ENCODE measurements at places on chromosomes 16 and 17. TPM values are rescaled to one million over a fixed set of nuclear protein-coding genes. Genes with fewer than 3 reads are reported as not detected.

GRCh38 chr16:1469693-1470201 lies 5.1 kb downstream of the CLCN7 start:
- DNase-seq = no peak

Gene CBX8
- total RNA-seq = 5.5 TPM

Gene TAT
- not detected for total RNA-seq

GRCh38 chr17:77107506-77108433 lies 33.0 kb upstream of the SEC14L1 start:
- peak; percentile 49 for DNase-seq

- DNase-seq = peak; percentile 71
Observed at GRCh38 chr16:3046641-3047386, 453 bp downstream of the MMP25 start.

Gene NKD1
- 1.1 TPM for total RNA-seq

GRCh38 chr16:68768771-68769170 lies 31.7 kb downstream of the CDH1 start:
- no peak for DNase-seq

DNA sequence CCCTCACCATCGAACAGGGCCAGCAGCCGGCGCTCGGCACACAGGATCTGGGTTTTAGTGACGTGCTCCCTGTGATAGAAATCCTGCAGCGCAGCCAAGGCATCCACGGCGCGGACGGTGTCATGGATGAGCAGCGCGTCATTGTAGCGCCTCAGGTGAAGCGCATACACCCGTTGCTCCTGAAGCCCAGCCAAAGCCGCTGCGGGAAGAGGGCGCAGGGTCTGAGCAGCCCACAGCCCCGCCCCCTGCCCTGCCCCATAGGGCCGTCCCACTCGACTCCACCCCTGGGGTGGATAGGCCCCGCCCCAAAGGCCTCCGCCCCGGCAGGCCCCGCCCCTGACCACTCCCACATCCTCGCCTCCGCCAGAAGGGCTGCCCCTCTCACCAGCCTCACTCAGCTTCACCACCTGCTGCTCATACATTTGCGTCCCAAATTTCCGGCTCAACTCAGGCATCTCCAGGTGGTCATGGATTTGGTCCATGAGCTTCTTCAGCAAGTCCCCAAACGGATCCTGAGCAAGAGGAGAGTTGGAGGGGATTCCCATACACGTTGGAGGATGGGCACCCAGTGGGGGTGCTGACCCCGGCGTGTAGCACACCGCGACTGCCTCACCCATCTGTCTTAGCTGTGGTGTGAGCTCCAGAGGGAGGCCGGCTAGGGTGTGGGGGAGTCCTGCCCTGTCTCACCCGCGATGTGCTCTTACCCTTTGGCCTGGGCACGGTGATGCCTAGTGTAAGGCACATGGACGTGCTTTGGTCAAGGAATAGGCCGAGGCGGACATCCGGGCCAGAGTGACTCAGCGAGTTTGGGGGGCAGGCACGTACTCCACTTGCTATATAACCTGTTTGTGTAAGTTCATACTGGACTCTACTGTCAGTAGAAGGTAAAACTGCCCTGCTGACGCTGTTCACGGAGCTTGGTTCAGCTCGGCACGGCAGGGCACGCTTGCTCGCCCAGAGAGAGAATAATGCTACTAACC lies 4.6 kb downstream of the DHX58 start:
- peak; percentile 98 for DNase-seq

DNA sequence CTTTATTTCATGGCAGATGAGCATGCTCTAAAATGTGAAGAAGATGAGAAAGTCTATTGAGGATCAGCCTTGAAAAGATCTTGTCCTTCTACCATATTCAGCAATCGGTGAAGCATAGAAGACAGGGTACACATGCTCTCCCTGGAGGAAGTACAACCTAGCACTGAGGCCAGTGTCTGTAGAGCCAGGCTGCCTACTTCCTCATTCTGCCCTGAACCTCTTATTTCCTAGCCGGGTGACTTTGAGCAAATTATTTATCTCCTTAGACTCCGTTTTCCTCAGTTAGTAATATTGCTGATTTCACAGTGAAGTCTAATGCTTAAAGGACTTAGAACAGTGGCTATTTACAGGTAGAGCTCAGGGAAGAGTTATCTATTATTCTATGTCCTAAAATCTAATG lies 58.4 kb downstream of the TMEM100 start:
- no peak for DNase-seq

- no peak for DNase-seq
Observed at GRCh38 chr17:82217120-82217529, 4.5 kb upstream of the CCDC57 start.

Gene IRX5
- not detected for total RNA-seq

Gene SCNN1G
- not detected for total RNA-seq

GRCh38 chr16:55555436-55555835 lies 11.0 kb upstream of the CAPNS2 start:
- no peak for DNase-seq

DNA sequence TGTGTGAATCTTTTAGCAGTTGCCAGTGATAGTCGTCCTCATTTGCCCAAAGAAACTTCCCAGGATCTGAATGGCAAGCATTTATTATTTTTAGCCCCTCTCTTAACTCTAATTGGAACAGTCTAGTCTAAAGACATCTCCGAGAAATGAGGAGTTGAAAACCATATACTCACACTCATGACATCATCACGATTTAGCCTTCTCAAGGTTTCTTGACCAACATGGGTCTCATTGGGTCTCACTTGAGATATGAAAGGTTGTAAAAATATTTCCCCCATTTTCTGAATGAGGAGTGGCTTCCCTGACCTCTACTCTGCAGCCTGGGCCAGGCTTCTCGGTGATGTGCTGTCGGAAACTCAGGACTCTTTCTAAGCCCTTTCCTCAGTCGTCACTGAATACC lies 37.1 kb upstream of the CACNG1 start:
- no peak for DNase-seq

GRCh38 chr17:39965017-39965699 lies 2.4 kb downstream of the GSDMA start:
- DNase-seq = no peak

DNA sequence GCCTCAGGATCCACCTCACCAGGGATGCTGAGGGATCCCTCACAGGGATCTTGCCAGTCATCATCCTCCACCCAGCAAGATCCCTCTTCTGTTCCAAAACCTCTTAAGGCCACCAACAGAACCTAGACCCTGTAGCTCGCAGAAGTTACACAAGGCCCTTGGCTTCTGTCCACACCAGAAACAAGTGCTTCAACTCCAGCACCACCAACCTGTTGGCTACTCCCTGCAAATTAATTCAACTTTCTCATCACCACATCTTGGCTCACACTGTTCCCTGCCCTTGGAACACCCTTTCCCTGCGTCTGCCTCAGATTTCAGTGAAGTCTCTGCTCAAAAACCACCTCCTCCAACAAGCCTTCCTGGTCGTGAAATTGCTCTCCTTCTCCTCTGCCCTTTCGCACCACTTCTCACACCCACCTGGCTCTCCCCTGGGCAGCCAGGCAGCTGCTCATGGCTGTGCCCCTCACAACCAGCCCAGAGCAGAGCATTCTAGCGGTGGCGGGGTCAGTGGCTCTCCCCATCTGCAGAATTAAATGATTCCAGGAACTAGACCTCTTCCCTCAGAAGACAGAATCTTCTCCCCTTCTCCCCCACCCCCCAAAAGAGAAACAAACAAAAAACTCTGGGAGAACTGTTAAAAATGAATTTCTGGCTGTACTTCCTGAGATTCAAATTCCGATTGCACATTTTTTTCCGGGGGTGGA lies 1.8 kb downstream of the PLLP start:
- DNase-seq = no peak

- no peak for DNase-seq
Observed at GRCh38 chr16:21664801-21665492, 1.2 kb downstream of the OTOA start.

Gene PFAS
- 47.2 TPM for total RNA-seq

DNA sequence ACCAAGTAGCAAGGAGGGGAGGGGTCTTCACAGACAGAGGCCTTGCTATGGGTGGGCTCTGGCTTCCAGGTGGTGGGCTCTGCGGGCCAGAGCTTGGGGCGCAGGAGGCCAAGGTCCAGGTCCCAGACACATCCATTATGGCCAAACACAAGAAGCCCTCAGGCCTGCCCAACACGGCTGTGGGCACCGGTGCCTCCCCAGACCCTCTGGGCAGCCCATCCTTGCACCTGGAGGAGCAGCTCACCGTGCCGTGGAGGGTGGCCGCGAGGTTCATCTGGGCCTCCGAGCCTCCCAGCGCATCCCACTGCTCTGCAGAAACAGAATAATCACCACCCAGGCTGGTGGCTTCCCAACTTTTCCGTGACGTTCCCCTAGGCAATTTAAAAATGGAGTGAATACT lies 55.9 kb downstream of the TBC1D16 start:
- DNase-seq = no peak

Gene CCDC78
- 5.8 TPM for total RNA-seq

GRCh38 chr17:81339191-81339533 lies 44.1 kb upstream of the SLC38A10 start:
- no peak for DNase-seq

Gene PYY
- total RNA-seq = not detected

GRCh38 chr17:76264425-76264754 lies 758 bp upstream of the UBALD2 start:
- DNase-seq = no peak

- DNase-seq = no peak
Observed at GRCh38 chr17:16214190-16215001, 938 bp downstream of the NCOR1 start.

DNA sequence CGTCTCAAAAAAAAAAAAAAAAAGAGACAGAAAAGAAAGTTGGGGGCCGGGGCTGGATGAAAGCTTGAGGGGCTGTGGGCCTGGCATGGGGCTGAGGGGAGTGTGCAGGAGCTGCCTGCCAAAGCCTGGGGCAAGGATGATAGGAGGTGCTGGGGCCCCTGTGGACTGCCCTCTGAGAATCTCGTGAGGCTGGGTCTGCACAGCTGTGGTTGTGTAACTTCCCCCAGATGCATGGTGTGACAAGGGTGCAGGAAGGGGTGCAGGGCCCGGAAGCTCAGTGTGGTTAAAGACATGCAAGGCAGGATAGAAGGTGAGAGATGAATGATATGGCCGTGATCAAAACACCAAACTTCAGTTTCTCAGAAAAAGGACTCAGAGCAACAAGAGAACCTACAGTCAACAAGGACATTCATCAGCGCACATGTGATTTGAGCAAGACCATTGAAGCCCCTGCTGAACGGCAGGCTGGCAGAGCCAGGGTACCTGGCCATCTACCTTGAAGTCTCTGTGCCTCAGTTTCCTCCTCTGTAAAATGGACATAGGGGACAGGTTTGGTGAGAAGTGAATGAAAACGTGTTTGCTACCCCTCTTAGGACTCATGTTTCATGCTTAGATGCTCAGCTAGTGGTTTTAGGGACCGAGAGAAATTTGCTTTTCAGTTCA lies 9.6 kb downstream of the IL32 start:
- DNase-seq = peak; percentile 83

DNA sequence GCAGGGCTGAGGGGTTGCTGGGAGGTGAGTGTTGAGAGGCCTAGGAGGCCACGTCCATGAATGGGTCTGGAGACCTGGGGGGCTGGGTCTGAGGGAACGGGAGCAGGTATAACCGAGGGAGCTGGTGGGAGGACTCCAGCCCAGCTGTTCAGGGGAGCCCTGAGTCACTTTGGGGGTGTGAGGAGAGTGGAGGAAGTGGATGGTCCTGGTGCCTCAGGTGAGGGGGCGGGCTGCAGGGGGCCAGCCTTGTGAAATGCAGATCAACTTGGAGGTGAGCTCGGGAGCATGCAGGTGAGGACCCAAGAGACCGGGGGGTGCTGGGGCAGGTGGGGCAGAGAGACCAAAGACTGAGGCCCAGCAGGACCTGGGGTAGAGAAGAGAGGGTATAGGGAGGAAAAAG lies 79.6 kb downstream of the KCNJ12 start:
- no peak for DNase-seq

DNA sequence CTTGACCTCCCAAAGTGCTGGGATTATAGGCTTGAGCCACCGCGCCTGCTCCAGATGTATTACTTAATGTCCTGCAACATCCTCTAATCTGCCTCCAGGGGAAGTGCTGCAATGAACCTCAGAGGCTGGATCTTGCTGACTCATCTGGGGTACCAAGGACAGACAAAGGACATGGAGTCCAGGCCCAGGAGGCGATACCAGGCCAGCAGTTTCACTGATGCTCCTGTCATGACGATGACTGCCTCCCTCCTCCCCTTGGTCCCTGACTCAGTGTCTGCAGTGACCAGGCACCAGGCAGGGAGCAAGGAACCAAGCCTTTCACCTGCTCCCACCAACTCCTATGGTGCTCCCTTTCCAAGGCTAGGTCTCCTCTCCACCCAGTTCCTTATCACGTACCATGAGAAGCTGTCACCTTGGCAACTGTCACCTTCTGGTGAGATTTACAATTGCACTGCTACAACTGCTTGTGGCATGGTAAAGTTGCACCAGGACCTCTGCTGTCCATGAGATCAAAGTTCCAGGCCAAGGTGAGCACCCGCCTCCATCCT lies 21.6 kb upstream of the PHOSPHO1 start:
- no peak for DNase-seq

- DNase-seq = no peak
Observed at GRCh38 chr17:48263731-48264035, 156.1 kb downstream of the SNX11 start.

Gene GNGT2
- 34.2 TPM for total RNA-seq

GRCh38 chr16:17101646-17102045 lies 369.1 kb downstream of the XYLT1 start:
- no peak for DNase-seq

GRCh38 chr16:2372684-2373083 lies 32.2 kb upstream of the ABCA3 start:
- no peak for DNase-seq

Gene ARMC7
- 17.6 TPM for total RNA-seq

- no peak for DNase-seq
Observed at GRCh38 chr17:81095383-81095762, 60.4 kb downstream of the BAIAP2 start.

DNA sequence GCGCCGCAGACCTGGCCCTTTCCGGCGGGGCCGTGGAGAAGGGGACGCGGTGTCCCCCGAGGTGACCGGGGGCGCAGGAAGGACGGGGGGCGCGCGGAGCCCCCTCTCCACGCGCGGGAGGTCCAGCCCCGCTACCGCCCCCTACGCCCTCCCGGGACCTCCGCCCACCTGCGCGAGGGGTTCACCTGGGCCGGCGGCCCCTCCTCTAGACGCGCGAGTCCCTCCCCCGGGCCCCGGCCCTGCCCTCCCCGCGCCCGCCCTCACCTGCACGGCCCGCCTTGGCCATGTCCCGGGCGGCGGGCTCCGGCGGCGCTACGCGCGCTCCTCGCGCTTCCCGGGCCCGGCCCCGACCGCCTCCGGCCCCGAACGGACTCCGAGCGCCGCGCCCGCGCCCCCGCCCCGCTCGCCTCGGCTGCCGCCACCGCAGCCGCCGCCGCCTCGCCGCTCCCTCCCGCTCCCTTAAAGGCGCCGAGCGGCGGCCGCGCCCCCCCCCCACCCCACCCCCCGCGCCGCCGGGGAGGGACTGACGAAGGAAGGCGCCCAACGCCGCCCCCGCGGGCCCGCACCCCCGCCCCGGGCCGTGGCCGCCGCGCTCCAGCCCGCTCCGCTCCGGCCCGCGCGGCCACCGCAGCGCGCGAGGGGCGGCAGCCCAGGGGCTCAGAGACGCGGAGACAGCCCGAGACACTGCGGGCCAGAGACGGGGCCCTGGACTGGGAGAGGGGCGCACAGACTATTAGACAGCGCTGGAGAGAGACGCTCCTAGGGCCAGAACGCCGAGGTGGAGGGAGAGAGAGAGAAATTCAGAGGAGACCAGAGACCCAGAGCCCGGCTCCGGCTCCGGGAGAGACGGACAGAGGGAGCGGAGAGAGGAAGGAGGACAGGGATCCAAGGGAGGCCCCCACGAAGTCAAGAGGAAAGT lies at the start of gene PITPNM3:
TSS of gene PITPNM3 (minus strand) at position 435 of the 919 bp plus-strand sequence. CDS start at position 286, 149 bp downstream.
- DNase-seq = no peak

Gene CACNG5
- not detected for total RNA-seq
